ENCODE measurements at places on chromosomes 12 and 14.

GRCh38 chr14:80784820-80785219 is 156.7 kb downstream of the CEP128 start:
- DNase-seq = no peak

GRCh38 chr12:91274916-91275315 is 92.3 kb upstream of the DCN start:
- no peak for DNase-seq

GRCh38 chr12:93297032-93297431 is 80.7 kb upstream of the NUDT4 start:
- peak; percentile 37 for DNase-seq

- DNase-seq = no peak
Measured at GRCh38 chr12:31523306-31523705, 67.6 kb downstream of the DENND5B start.

DNA sequence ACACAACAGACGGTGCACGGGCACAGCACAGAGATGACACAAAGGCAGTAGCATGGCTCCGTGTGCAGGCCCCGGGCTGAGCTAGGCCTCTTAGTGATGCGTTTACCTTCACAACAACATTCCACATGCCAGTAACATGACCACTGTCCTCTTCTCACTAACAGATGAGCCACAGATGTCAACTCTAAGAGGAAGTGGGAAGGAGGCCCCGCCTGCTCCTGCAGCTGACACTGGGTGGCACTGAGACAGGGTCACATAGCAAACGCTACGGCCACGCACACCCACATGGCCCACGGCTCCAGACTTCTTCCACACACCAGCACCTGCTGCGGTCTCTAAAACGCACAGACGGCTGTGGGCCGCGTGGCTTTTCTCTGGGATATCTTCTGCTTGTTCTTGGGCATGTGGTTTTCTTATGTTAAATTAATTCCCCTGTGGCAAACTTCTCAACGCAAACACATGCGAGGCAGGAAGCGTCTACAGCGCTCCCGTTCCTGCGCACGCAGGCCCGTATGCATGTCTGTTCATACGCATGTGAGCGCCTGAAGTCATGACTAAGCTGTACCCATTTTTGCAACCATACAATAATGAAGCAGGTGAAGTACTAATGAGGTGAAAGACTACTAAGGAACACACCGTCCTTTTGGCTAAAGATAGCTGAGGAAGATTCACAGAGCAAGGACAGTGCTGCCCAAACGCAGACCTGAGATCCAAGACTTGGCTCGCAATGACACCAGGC is 26.8 kb downstream of the AMN start:
- DNase-seq = no peak
